CD8-positive, alpha-beta T cell (primary cell): ENCODE measurements at places on chromosomes 2 and 18.

- DNase-seq, result no peak
Measured at GRCh38 chr2:111239107-111239506, 118.4 kb downstream of the BCL2L11 start.

DNA sequence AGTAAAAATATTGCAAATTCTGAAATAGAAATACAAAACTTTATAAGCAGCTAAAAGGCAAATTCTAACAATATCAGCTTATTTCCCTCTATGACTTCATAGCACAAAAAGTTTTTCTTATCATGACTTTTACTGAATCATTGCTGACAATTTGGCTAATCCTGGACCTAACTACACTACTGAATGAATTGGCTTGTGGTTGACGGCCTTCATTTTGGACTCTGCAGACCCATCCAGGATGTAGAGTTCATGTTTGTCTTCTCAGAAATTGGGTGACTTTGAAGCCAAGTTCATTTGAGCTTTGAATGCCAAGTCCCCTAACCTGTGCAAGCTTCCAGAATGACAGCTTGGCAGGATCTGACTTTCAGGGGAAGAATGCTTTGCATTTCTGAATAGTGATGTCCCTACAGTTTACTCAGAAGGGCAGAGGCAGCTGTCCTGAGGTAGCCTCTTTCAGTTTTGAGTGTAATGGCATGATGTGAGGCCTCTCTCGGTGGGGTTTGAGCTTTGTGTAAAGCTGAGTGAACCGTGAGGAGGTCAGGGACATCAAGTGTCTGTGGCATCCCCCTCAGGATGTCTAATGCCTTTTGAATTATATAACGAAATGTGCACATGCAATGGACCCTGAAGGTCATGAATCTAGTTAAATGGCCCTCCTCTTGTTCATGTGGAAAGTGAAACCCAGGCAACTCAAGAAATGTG, 48.0 kb downstream of the EFEMP1 start:
- no peak for DNase-seq

GRCh38 chr2:73292316-73292905, 937 bp downstream of the EGR4 start:
- DNase-seq, result no peak

DNA sequence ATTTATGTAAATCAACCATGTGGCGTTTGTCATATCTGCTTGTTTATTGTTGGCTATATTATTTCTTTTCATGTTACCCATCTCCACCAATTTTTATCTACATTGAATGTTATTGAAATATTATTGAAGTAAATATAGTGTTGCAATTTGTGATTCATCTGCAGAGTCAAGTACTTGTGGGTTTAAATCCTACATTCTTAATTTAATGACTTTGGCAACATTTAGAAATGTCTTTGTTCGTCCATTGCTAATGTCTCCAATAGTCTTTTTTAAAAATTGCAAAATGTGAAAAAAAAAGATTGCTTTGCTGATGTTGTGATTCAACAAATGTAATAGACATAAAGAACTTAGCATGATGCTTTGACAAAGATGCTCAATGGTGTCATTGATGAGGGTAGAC, 1572.8 kb upstream of the PIK3C3 start:
- DNase-seq, result no peak

GRCh38 chr2:111945444-111946293, 47.3 kb downstream of the MERTK start:
- no peak for DNase-seq

DNA sequence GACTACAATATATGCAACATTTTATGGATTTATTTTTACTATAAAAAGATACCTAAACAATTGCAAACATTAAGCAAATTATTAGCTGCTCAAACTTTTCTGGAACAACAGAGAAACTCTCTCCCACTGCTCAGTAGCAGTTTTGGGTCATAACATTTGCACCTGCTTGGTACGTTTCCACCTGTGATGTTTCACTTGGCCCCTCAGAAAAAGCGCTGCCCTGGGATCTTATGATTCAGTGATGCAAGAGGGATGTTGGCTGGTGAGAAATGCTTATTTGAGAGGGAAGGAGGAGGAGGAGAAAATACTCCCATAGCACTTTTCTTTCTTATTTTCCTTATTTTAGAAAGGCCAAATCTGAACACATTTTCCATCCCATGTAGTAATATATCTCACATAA, 9.2 kb downstream of the IRS1 start:
- no peak for DNase-seq

DNA sequence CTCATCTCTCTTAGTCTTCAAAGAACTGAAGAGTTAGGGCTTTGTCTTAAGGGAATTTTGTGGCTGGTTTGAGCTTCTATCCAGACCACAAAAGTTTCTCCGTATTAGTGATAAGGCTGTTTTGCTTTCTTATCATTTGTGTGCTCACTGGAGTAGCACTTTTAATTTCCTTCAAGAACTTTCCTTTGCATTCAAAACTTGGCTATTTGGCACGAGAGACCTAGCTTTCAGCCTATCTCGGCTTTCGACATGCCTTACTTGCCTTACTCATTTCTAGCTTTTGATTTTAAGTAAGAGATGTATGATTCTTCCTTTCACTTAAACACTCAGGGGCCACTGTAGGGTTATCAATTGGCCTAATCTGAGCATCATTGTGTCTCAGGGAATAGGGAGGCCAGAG, 29.9 kb downstream of the HDHD2 start:
- no peak for DNase-seq

DNA sequence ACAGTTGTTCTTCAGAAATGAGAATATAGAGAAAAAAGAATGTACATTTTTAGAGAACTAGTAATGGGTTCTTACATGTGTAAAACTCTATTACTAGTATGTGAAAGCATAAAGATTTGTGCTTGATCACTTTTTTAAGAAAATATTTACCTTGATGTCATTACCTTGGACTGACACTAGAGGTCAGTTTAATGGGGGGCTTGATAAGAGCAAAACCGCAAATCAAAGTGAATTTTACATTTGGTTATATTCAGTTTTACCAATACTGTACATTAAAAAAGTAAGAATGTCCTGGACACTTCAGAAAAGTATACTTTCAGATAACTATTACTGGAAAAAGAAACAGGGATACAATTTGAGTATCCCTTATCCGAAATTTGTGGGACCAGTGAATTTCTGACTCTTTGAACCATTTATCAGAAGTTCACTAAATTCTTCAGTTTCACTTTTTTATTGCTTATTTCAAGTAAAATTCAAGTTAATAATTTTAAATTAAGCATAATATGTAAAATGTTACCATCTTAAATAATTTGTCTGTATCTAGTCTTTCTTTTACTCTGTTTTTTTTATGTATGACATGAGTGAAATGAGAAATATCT, 1149.5 kb downstream of the DSC3 start:
- DNase-seq, result no peak

DNA sequence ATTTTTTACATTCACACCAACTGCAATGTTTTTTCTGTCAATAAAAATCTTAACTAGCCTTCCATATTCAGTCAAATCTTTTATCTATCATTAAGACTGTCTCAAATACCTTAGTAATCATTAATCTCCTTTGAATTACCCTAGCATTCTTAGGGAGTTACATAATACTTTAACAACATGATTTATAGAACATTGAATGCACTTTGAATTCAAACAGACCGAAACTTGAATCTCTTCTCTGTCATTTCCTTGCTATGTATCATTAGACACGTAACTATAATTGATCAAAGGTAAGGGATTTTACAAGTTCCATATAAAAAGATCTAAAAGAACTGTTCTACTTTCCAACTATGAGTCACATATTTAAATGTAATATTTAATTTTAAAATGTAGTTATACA, 330.9 kb downstream of the RIT2 start:
- no peak for DNase-seq

GRCh38 chr2:208360259-208361076, 46.1 kb upstream of the PTH2R start:
- DNase-seq, result no peak

DNA sequence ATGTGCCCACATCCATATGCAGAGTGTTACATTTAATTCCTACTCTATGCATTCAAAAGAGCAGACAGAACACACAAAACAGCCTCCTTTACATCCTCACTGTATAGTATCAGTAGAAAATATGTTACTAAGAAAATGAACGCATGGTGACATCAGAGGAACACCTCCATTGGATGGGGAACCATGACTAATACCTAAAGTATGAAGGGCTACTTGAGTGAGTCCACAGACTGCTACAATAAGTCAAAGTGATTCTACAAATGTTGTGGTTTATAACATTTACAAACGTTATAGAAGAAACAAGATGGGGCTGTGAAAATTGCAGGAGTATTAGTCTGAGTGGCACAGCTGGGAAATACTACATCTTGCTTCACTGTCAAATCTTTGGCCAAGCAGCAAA, 1830.9 kb upstream of the PIK3C3 start:
- no peak for DNase-seq

- DNase-seq, result no peak
Measured at GRCh38 chr18:59379772-59380522, 20.9 kb upstream of the LMAN1 start.

DNA sequence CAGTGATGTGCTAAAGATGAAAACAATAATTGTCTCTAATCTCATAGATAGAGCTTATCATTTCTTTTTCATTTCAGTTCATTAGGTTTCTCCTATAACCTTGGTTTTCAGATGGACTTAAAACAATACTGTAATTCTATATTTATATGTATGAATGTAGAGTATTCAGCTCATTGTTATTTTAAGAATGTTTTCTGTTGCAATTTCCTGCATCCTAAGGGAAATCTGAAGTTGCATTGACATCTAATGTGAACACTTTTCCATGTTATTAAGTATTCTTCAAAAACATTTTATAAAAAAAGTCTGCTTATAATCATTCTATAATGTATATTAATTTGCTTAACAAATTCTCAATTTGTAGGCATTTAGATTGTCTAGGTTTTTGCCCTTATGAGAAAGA, 288.9 kb downstream of the XIRP2 start:
- no peak for DNase-seq

GRCh38 chr2:199464606-199465352, 7.0 kb upstream of the SATB2 start:
- DNase-seq, result no peak

GRCh38 chr2:234251326-234252271, 201.1 kb downstream of the SPP2 start:
- no peak for DNase-seq

DNA sequence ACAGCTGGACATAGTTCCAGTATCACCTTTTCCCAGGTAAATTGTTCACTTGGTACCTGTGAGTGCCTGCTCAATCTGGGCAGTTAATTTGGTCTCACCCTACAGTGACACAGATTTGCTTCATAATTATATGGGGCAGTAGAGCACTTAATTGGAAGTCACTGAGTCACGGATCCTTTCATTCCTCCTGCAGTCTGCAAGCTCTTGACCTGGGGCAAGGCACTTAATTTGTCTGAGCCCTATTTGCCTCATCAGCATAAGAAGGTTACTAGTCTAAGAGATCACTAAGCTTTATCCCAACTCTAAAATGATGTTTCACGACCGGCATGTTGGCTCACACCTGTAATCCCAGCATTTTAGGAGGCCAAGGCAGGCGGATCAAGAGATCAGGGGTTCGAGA, 8.9 kb downstream of the FBXO36 start:
- DNase-seq, result no peak

DNA sequence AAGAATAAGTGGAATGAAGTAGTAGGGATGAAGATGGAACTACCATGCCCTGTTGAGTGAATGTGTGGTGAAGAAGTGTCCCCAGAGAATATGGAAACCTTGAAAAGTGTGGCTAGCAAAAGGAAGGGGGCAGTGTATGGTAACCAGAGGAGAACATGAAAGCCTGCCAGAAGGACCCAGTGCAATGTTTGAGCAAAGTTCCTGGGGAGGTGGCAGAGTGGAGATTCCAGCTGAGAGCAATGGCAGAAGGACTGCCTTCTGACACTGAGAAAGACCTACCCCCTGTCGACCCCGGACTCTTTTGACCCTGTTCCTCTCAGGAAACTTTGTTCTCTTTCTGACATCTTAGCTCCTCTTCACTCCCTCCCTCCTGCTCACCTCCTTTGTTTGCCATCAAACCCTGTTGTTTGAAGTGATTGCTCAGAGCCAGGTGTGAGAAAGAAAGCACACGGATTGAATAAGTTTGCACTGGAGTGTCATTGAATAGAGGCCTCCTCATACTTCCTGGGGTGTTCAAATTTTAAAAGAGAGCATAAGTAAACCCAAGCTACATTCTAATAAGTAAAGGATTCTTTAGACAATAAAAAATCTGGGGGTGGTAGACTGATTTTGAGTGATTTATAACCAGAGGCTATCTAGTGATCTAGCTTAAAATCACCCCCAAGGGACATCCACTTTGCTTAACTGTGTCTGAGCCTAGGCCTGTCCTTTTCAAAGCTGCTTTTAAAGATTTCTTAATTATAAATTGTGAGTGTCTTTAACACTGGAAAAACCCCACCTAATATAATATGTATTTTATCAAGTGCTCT, 57.1 kb downstream of the TRIB2 start:
- no peak for DNase-seq

- no peak for DNase-seq
Measured at GRCh38 chr18:2898186-2898640, 51.4 kb downstream of the EMILIN2 start.

- no peak for DNase-seq
Measured at GRCh38 chr2:117058366-117058765, 756.1 kb upstream of the DDX18 start.

GRCh38 chr2:240461471-240462072, 26.1 kb downstream of the GPC1 start:
- DNase-seq, result no peak

DNA sequence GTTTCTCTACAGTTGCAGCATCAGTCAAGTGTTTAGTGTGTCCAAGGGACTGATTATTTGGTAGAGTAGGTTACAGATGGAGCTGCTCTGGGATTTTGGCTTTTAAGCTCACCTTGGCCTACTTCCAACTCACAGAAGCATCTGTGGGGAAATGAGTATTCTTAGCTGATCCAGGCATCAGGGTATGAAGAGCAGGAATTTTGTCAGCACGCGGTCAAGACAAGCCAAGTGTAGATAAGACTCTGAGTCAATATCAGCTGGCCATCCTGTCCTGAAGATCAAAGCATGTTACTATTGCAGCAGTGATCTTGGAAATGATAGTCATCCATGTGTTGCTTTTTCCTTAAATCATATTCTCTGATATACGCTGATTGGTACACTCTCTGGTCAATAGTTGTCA, 24.4 kb downstream of the SERPINB4 start:
- DNase-seq, result no peak

DNA sequence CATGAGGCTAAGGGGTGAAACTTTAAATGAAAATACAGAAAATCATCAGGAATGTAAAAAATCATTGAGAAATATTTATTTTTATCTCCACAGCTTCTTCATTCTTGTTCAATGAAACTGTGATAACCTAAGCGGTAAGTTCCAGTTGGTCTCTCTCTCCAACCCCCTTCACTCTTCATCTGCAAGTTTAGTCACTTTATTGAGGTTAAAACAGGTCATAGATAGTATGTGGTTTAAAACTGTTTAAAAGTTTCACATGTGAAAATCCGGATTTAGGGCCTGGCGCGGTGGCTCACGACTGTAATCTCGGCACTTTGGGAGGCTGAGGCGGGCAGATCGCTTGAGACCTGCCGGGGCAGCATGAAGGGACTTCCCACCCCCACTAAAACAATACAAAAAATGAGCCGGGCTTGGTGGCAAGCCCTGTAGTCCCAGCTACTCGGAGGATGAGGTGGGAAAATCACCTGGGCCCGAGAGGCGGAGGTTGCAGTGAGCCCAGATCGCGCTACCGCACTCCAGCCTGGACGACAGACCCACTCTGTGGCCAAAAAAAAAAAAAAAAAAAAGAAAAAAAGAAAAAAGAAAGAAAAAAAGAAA, 1.6 kb upstream of the PHLPP1 start:
- DNase-seq, result no peak

GRCh38 chr2:218187296-218188015, 20.7 kb upstream of the CXCR1 start:
- DNase-seq, result no peak

GRCh38 chr2:144431392-144431783, 88.5 kb downstream of the ZEB2 start:
- no peak for DNase-seq
